NCI-H1436 treated with DMSO at 0.1 percent for 48 hours (cell line): ENCODE measurements at places on chromosomes 3 and 15.

DNA sequence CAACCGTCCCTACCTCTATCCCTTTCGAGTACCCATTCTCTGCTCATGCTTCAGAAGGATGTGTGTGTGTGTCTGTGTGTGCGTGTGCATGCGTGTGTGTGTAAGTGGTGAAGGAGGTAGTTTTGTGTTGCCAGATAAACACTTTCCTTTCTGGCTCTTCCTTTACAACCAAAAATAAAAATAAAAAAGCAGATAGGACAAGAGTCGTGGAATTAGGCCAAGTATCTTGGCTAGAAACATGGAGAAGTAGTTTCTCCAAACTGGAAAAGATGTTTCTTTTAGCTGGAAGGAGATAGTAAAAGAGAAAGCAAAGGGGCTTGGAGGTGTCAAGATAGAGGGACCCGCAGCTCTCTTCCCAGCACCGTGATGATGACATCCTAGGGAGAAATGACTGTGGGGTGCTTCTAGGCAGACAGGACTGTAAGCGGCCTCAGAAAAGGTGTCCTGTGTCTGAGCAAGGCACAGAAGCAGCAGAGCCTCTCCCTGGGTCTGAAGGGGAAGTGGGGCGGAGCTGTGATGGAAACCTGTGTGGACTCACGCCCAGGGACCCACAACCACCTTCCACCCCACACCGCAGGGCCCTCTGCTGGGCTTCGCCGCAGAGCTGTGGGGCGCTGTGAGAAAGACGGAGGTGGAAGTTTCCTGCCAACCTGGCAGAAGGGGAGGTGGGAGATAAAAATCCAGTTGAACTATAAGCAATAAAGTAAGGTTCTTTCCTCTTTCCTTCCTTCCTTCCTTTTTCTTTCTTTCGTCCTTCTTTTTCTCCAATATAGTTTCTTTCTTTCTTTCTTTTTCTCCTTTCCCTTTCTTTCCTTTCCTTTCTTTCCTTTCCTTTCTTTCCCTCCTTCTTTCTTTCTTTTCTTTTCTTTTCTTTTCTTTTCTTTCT, 35.3 kb downstream of the MUC20 start:
- no peak for DNase-seq

DNA sequence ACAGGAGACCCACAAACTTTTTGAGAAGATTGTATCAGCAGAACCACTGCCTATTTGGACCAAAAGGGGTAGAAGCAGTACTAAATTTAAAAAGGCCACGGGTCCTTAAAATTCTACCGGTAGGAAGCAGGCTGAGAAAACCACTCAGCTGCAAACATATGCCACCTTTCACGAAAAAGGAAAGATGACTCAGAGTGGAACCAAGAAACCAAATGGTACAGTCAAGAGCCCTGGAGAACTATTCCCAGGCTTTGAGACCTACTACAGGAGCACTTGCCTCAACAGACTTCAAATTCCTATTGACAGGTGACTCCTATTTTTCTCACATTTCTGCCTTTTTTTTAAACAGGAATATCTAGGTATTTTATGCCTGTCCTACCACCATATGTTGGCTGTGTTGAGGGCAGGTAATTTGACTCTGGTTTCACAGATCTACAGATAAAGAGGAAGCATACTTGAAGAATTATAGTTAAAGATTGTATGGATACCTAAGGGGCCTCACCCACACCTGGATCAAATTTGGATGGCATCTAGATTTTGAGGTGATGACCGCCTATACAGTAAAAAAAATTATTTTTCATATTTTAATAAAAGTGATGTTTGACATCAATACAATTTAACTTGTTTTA, 10.1 kb downstream of the GOLIM4 start:
- no peak for DNase-seq

DNA sequence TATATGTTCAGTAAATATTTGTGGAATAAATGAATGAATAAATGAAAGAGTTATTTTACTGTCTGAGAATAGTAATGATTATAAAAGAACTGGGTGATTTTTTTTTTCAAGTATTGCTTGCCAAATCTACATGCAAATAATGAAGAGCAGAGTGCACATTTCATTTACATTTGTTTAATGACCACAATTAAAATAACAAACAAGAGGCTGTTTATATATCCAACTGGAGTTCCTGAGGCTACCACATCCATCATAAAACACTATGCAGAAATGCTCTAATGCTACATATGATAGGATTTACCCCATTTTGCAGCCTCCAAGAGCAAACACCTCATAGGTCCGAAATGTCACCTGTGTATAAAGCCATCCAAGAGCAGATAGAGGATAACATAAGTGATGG, 124.5 kb downstream of the ECT2 start:
- no peak for DNase-seq

DNA sequence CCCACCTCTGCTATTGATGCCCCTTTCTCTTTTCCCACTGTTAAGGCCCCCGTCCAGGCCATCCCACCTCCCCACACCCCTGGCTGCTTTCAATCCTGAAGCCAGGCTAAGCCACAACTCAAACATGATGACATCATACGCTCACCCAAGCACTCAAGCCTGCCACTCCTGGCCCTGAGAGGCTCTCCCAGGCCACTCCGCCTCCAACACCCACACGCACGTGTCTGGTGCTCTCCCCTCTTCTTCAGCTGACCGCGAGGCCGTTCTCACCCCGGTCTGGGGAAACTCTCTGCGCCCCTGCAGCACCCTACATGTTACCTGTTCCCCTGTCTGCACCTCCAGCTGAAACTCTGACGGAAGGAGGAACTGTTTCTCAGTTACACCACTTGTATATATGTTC, 6.2 kb downstream of the ZXDC start:
- DNase-seq, result no peak

DNA sequence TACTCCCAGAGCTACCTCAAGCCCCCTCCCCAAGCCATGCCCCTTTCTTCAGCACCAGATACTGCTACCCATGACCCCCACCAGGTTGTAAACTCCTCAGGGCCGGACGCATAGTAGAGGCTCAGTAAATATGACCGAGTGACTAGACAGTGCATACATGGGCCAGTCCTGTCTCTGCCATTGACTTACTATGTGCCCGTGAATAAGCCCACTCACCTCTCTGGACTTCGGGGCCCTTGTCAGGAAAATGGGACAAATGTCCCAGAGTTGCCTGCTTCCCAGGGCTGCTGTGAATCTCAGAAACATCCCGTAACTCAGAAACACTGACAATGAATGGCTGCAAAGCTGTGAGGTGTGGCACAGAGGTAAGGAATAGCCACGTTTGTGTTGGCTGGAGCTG, 48.2 kb upstream of the FGD5 start:
- no peak for DNase-seq

GRCh38 chr15:69084404-69085030, 70.0 kb downstream of the NOX5 start:
- DNase-seq, result no peak

- DNase-seq, result no peak
Observed at GRCh38 chr3:71989165-71989564, 204.2 kb upstream of the PROK2 start.

DNA sequence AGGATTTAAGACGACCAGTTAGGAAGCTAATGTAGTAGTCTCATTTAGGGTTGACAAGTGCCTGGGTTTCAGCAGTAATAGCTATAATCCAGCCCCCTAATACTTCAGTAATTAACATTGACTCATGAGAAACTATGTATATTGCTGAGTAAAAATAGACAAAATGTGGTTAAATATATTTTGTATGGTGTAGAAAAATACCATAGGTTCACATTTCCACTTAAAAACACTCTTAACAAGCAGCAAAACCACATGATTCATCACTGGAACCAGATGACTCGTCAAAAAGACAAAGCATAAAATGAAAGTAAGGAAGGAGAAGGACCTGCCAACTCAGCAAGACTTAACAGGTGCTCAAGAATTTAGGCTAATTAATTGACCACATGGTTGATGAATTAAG, 288.9 kb downstream of the EFHB start:
- no peak for DNase-seq

- no peak for DNase-seq
Observed at GRCh38 chr15:55868707-55869106, 124.7 kb downstream of the NEDD4 start.

- no peak for DNase-seq
Observed at GRCh38 chr3:72344647-72345046, 503.6 kb downstream of the SHQ1 start.

- DNase-seq, result no peak
Observed at GRCh38 chr3:70111411-70111810, 111.9 kb downstream of the SAMMSON start.
